BJ (cell line): ENCODE measurements at places on chromosomes 16 and 17. TPM values are rescaled to one million over a fixed set of nuclear protein-coding genes. Genes with fewer than 3 reads are reported as not detected.

GRCh38 chr16:23258919-23259237, 43.2 kb upstream of the SCNN1B start:
- no peak for DNase-seq

MMP15 gene
- 0.71 and 1.1 TPM in 2 replicates for polyA plus RNA-seq

CRHR1 gene
- not detected in 2 replicates for polyA plus RNA-seq

HS3ST3A1 gene
- 4.0 and 7.5 TPM in 2 replicates for polyA plus RNA-seq

CLEC19A gene
- polyA plus RNA-seq: not detected in 2 replicates

TBC1D3K gene
- not detected in 2 replicates for polyA plus RNA-seq

KCNH6 gene
- 0.04 and 0.10 TPM in 2 replicates for polyA plus RNA-seq
